ENCODE measurements at places on chromosomes 4 and X.

GRCh38 chr4:76420188-76420761 is 666 bp downstream of the CCDC158 start:
- no peak for DNase-seq

DNA sequence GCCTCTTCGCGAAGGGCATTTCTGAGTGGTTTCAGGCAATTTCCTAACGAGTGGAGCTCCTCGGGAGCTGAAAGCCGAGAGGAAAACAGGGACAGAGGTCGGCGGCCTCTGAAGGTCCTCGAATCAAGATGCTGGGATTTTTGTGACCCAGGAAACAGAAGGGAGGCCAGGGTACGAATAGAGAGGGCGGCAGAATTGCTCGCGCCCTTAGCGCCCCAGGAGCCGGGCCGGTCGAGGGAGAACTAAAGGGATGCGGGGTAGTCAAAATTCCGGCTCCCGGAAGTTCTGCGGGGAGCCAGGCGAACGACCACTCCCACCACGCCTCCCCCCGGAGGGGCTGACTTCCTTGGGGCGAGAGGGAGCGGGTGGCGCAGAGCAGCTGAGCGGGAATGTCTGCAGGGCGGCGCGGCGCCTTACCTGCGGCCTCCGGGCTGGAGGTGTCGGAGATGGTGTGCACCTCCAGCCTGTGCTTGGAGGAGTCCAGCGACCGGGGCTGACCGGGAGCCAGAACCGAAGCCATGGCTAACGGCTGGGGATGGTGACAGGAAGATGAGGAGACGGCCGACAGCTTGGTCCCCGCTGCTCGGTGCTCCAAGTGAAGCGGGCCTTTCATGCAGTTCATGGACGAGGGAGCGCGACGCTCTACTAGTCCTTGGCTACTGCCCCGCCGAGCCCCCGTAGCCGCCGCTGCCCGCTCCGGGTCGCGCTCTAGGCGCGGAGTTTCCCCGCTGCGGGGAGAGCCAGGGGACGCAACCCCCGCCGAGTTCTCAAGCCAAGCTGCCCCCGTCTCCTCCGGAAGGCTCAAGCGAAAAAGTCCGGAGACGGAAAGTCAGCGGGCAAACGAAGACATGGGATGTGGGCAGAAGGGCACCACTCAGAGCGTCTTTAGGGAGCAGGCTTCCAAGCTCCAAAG is 782 bp downstream of the PITX2 start:
- DNase-seq: no peak

GRCh38 chr4:154549894-154550790 is at the start of gene PLRG1:
Gene PLRG1, minus strand, starts transcription at chr4:154550400. Its CDS starts 92 bp downstream, at chr4:154550308.
- peak; percentile 90 for DNase-seq

- DNase-seq: no peak
Observed at GRCh38 chrX:66751136-66751782, 112.4 kb upstream of the EDA2R start.

GRCh38 chr4:172035562-172035961 is 222.4 kb downstream of the GALNTL6 start:
- DNase-seq: no peak

DNA sequence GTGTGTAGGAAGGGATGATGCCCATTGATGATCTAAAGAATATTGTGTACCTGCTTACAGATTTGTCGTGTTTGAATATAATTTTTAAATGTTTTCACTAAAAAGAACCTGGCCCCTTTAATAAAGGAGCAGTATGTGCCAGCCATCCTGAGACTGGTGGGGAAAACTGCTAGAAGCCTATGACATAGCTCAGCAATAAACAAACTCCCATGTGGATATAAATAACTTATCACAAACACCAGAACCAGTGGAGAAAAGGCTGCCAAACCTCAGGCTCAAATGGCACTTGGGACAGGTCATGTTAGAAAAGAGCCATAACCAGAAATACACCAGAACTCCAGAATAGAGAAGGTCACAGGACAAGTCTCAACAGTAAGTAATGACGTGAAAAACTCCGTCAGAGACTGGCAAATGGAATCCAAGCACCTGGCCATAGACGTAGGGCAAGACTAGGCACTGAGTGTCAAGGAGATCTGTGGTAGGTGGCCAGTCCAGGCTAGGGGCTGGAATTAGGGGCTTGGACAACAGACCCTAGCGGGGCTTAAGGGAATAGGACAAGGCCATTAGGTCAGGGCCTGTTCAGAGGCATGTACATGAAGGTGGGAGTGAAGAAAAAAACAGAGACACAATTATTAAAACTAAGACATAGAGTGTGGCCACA is 11.7 kb upstream of the QRFPR start:
- no peak for DNase-seq

DNA sequence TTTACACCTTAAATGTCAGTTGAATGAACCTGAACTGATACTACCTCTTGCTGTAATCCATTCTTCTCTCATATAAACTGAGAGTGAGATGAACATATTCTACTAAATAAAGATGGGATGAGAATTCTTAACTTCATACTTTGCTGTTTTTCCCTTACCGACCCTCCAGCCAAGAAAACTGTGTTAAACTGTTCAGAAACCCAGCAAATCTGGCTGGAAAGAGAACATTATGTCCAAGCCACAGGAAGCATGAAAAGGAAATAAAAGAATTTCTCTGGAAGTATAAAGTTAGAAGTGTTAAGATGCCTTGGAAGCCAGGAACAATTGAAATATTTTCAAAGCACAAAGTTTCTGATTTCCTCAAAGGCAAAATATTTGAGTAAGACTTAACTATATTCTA is 22.9 kb downstream of the NPY1R start:
- DNase-seq: no peak

DNA sequence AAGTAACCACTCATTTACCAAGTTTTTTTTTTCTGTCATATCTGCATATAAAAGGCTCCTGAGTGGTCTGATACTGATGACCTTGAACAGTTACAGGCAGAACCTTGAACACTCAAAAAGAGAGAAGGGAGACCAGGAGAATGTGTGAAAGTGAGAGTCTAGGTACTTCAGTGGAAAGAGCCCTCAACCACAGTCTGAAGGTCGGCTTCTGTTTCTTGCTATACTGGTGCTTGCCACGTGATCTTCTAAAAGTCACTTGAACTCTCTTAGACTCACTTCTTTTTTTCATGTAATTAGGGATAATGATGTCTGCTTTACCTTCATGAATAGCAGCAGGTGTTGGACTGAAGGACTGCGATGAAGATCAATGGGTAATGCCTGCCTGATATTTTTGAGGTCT is 22.8 kb downstream of the GABRB1 start:
- no peak for DNase-seq

DNA sequence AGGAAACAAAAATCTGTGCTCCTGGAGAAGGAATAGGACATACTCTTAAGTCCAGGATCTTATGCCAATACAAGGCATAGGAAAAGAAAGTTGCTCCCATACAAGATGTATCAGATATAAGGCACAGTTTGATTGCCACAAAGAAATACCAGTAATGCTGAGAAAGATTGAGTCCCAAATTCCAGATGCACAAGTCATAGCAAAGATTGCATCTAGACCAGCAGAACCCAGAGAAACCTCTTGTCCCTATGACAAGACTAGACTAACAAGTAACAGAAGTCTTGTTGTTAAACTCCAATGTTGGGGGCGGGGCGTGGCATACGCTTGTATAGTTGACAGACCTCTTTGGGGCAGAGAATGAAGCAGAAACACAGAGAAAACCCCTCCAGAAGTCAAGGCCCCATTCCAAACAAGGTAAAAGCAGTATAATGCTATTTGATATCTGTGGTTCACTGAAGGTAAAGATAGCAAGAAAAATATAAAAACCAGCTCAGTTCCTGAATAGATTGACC is 671.5 kb upstream of the GRIA3 start:
- DNase-seq: no peak

- DNase-seq: no peak
Observed at GRCh38 chr4:185969657-185970056, 99.3 kb upstream of the TLR3 start.

DNA sequence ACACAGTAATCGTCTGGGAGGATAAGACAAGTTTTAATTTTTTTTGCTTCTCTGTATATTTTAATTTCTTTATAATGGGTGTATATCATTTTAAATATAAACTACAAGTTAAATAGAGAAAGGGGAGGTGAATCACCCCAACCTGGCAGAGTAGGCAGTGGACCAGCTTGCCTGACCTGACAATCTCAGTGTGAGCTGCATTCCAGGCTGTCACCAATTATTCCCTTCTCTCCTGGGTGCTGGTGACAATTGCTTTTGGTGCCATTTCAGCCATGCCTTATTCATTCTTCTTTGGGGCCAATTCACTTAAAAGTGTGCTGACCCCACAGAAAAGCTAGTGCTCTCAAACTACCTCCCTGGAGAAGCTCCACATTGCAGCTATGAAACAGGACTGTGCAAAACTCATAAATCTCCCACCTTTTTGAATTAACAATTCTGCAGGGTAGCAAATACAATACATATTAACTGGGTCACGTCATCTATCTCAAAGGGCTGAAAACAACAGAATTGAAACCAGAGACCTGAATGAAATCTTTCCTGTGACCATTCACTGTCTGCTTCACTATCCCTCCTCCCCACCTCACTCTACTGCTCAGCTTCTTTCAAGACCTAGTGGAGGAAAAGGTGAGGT is 359.0 kb downstream of the HS3ST1 start:
- DNase-seq: no peak

DNA sequence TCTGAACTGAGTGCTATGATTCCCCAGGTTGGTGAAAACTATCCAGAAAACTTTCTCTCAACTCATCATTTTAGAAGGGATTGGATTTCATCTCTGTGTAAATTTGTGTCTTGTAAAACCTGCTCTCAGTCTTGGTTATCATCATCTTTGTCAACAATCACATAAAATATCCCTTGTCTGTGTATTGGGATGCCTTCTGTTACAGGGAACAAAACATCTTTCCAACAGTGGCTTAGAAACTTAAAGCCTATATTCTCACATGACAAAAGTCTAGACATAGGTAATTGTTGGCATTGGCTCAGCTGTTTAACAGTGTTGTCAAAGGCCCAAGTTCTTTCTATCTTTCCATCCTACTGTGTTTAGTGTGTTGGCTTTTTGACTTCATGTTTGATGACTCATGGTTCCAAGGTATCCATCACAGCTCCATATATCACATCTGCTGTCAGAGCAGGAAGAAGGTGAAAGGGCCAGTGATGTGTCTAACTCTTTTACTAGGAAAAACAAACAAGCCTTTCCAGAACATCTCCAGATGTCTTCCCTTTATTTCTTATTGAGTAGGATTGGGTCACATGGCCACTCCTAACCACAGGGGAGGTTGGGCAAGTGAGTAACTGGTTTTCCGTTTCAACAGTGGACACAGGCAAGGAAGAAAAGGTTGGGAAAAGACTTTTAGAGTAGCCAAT is 65.0 kb downstream of the PHEX start:
- DNase-seq: no peak

- no peak for DNase-seq
Observed at GRCh38 chr4:140004922-140005627, 148.9 kb downstream of the MAML3 start.

GRCh38 chrX:101230636-101231035 is 11.1 kb downstream of the DRP2 start:
- DNase-seq: no peak

DNA sequence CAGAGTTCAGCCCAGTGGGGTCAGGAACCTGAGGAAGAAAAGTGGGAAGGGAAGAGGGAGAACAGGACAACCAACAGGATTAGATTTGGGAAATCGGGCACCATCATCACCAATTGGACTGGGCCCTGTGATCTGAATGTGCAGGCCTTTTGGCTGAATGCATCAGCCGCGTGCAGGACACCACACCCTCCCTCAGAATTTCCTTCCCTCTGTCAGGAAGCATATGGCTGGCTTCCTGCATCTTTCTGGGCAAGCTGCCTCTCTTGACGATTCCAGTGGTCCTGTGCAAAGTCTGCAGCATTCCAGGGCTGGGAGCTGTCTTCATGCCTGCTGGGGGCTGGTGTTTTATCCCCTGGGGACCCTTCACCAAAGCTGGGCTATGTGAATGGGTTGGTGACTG is 16.4 kb downstream of the MAGEA4 start:
- DNase-seq: no peak

DNA sequence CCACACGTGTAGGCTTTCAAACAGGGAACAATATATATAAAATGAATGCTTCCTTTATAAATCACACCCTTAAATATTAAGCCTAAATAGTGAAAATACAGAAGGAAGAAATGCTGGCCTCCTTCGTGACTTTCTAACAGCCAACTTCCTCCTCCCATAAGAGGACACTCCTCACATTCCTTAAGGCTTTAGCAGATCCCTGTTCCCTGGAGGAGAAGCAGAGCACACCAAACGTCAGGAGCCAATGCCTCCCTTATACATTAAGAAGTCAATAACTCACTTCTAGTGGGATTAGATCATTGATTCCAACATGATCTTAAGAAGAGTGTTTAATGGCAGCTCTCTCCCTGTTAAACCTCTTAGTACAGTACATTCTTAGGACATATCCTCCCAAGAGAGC is 108.4 kb upstream of the FAM241A start:
- no peak for DNase-seq
